Amniotic stem cell (primary cell): ENCODE measurements at places on chromosomes 5 and 9.

GRCh38 chr5:172438319-172438668 is 16.0 kb downstream of the SH3PXD2B start:
- DNase-seq: no peak

- no peak for DNase-seq
Observed at GRCh38 chr5:1732945-1733344, 66.7 kb downstream of the MRPL36 start.

DNA sequence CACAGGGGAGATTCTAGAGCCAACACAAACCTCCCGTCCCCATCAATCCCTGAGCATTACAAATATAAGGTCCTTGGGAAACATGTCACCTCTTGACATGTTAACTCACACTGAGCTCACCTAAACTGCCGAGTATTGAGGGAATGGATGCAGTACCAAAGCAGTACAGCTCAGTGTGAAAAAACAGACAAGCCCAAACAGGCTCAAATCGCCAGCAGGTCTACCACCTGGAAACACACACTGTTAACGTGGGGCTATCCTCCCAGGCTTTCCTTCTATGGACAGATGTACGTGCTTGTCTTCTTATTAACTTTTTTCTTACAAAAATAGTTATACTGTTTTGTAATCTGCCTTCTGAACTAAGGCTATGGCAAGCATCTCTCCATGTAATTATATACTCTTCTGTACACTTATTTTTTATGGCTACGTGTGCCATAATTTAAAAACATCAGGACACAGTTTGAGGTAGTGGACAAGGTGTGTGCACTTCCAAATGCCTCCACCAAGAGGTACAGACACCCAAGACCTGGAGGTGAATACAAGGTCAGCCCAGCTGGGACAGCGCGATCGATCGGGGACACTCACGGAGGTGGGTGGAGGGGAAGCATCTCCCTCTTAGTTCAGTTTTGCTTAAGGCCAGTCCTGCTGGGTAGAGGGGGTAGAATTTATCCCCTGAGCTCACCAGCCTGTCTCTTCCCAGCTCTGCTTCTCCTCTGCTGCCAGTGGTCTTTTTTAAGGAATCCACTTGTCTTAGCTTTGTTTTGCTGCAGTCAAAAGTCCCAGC is 76.5 kb downstream of the DAP start:
- no peak for DNase-seq

DNA sequence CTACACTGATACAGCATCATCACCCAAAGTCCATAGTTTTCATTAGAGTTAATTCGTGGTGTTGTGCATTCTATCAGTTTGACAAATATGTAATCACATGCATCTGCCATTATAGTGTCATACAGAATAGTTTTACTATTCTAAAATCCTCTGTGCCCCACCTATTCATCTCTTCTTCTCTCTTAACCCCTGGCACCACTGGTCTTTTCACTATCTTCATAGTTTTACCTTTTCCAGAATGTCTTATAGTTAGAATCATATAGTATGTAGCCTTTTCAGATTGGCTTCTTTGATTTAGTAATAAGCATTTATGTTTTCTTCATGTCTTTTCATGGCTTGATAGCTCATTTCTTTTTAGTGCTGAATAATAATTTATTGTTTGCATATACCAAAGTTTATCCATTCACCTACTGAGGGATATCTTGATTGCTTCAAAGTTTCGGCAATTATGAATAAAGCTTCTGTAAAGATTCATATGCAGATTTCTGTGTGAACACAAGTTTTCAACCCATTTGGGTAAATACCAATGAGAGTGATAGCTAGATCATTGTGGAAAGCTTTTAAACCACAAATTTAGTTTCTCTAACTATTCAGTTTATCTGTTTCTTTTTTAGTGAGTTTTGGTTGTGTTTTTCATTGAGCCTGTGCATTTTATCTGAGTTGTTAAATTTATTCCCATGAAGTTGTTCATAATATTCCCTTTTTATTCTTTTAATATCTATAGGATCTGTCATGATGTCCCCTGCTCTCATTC is 84.9 kb downstream of the RALGPS1 start:
- no peak for DNase-seq

DNA sequence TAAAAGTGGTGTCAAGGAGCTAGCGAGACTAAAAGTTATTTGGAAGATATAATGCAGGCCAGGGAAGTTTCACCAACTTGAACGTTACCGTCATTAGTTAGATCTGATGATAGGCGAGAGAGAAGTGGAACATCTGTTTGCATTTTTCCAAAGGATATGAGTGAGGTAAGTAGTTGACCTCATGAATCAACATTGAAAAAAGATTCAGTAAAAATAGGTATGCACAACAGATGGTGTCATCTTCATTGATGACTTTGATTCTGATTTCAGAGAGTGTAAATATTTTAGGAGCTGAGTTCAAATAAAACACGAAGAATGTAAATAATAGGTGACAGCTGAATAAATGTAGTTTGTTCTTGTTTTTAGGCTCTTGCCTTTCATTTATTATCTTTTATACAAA is 998.9 kb upstream of the CDH6 start:
- DNase-seq: no peak

DNA sequence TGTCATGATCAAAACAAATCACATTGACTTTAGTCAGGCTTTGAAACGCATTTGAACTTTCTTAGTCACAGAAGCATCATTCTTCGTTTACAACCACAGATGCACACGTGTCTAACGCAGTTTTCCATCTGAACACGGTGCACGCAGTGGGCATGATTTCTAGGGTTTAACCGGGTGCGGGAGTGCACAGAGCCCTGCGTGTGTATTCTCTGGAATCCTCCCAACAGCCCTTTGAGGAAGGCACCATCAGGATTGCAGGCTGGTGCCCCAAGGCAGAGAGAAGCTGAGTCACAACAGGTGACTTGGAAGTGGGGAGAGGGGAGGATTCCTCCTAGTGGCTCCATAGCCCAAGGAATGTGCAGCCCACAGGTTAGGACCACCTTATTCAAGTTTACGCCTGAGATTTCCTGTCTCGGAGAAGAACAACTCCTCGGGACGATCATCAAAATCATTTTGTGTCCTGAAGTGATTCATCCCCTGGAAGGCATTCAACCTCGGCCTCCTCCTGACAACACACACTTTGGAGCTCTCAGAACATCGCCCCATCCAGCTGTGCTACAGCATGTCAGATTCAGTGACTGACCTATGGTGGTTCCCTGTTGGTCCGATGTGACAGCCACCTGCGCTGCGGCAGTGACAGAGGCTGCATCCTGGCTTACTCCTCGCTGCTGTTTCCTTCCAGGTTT is 13.1 kb downstream of the ROPN1L start:
- no peak for DNase-seq

GRCh38 chr9:120736881-120737280 is 22.6 kb upstream of the MEGF9 start:
- DNase-seq: no peak

GRCh38 chr5:172568308-172568910 is 72.7 kb upstream of the NEURL1B start:
- no peak for DNase-seq

DNA sequence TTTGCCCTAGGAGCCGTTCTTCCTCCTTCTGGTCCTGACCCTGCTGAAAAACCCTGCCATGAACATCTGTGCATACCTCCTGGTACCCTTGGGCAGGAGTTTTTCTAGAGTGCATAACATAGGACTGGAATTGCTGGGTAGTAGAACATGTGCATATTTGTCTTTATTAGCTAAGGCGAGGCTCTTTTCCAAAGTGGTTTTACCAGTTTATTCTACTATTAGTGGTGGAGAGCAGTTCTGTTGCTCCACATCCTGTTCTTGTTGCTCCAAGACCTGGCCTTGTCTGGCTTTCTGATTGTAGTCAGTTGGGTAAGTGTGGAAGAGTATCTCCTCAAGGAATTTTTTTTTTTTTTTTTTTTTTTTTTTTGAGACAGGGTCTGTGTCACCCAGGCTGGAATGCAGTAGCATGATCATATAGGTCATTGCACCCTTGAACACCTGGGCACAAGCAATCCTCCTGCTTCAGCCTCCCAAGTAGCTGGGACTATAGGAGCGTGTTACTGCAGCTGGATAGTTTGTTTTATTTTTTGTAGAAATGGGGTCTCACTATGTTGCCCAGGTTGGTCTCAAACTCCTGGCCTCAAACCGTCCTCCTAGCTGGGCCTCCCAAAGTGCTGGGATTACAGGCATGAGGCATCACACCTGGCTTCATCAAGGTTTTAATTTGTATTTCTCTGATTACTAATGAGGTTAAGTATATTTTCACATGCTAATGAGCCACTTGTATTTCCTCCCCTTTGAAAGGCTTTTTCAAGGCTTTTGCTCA is 85.2 kb downstream of the SPRY4 start:
- no peak for DNase-seq
